ENCODE measurements at places on chromosomes 3 and 15.

DNA sequence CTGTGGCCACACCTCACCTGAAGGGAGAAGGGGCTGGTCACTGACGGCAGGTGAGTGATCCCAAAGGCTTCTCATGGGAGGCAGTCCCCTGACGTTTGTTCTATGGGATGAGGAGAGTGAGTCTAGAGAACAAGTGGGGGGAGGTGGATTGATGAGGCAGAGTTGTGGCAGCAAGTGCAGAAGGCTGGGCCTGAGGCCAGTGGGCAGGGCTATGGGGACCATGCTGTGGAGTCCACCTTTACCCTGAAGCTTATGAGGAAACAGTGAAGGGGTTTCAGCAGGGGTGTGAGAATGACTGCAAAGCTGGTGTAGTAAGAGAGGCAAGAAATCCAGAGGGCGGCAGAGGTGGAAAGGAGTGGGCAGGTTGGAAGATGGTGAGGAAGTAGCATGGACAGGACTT lies 96.9 kb upstream of the PFN2 start:
- no peak for DNase-seq

DNA sequence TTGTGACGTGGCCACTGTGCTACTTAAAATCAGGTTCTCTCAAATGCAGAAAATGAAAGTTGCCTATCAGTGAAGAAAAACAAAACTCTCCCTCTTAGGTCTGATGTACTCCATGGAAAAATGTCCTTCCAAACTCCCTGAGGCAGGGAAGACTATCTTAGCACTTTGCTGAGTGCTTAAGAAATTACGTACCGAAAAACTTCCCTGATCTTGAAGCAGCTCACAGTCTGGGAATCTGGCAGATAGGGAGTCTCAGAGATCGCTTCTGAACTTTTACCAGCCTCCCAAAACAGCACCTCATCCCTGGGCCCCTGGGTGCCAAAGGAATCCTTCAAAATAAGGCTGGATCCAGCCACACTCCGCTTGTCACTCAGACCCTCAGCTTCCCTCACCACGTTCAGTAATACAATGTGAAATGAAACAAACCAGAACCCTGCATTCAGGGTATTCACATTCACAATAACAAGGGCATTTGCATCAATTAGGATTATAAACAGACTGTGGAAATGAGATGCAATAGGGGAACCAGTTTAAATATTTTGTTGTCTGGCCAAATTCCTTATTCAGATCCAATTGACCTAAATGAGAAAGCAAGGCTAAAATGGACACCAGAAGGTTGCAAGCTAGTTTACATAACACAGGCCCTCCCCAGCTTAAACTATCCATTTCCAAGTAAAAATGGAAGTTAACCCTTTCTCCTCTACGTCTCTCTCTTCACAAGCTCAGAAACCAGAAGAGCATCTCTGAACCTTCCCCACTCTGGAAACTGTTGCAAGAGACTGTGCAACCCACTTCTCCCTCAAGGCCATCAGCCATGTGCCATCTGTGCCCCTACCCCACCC lies 20.9 kb downstream of the OSBPL10 start:
- no peak for DNase-seq

GRCh38 chr3:37441689-37442088 lies 267.3 kb upstream of the LRRFIP2 start:
- no peak for DNase-seq

DNA sequence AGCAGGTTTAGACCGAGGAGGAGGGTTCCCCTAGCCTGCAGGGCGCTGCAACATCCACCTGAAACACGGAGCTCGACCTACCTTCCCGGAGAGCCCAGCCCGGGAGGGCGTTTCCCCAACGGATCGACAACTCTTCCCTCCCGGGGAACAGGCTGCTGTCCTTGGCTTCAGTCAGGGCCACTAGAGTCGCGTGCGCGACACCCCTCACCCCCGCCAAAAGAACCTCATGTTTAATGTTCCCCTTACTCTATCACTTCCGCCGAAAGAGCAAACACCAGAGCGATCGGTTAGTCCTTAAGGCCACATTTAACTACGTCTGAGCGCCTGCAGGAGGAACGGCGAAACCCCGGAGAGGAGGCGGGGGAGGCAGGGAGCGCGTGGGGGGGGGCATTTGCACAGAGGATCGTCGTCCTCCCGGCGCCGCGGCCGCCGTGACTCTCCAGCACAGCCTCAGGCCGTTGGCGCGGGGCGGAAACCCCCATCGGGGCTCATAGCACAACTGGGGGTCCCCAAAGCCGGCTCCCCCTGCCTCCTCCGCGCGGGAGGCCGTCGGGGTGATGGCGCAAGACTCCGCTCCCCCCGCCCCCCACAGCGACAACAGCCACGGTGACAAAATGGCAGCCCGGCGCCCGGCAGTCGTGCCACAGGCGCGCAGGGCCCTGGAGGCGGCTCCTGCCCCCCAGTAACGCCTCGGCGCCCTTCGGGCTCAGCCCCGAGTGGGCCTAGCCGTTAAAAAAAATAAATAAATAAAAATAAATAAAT lies 3.2 kb downstream of the ANP32A start:
- peak; percentile 75 for DNase-seq

GRCh38 chr15:92071045-92071634 lies 217.6 kb downstream of the SLCO3A1 start:
- DNase-seq, result no peak

GRCh38 chr3:179608931-179609720 lies 4.5 kb downstream of the NDUFB5 start:
- peak; percentile 47 for DNase-seq

Data from CD4-positive, alpha-beta T cell treated with Interleukin-10 for 1 hour (primary cell).